ENCODE measurements at places on chromosomes 6 and 20.

GRCh38 chr20:9417665-9418064 lies 96.7 kb upstream of the LAMP5 start:
- DNase-seq = no peak

- no peak for DNase-seq
These were observed 11.7 kb downstream of the ACSS1 start for GRCh38 chr20:25046181-25046641.

GRCh38 chr20:40945754-40946450 lies 82.7 kb upstream of the TOP1 start:
- DNase-seq = no peak

GRCh38 chr20:40813029-40813431 lies 124.0 kb upstream of the MAFB start:
- DNase-seq = no peak

DNA sequence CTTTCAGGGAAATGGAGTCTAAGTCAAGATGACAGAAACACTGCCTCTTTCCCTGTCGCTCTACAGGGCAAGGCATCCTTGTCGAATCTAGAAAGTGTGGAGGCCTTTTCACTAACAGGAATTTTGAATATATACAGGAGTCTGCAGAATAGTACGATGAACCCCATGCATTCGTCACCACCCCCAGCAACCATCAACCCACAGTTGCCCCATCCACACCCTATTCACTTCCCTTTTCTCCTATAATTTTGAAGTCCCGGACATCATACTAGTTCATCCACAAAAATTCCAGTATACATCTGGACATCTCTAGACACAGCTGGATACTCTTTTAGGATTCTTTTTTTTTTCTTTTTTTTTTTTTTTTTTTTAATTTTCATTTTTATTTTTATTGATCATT lies 80.7 kb upstream of the RIN2 start:
- DNase-seq = no peak

GRCh38 chr6:27547157-27548075 lies 74.5 kb upstream of the ZNF184 start:
- DNase-seq = peak; percentile 8

GRCh38 chr6:107550241-107550840 lies 60.4 kb downstream of the SOBP start:
- DNase-seq = no peak

GRCh38 chr20:58342104-58342945 lies 32.8 kb downstream of the RAB22A start:
- no peak for DNase-seq

GRCh38 chr20:11207749-11208502 lies 534.1 kb upstream of the JAG1 start:
- DNase-seq = no peak

DNA sequence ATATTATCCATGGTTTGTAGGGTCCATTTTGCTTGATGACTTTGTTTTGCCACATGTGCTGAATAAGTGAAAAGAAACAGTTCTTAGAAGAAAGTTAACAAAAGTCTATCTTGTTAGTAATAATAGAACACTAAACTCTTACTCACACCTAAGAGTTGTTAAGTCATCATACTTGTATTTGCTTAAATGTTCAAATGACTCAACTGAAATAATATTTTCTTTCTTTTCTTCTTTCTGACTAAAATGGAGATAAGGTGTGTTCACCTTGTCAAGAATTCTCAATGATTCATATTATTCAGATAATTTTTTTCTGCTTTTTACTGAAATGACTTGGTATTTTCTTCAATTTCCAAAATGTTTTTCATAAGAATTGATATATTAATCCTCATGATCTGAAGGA lies 327.2 kb downstream of the HTR1B start:
- no peak for DNase-seq

GRCh38 chr6:85405853-85406198 lies 44.1 kb upstream of the NT5E start:
- DNase-seq = no peak

- no peak for DNase-seq
These were observed 9.9 kb downstream of the PFDN4 start for GRCh38 chr20:54217762-54218161.

DNA sequence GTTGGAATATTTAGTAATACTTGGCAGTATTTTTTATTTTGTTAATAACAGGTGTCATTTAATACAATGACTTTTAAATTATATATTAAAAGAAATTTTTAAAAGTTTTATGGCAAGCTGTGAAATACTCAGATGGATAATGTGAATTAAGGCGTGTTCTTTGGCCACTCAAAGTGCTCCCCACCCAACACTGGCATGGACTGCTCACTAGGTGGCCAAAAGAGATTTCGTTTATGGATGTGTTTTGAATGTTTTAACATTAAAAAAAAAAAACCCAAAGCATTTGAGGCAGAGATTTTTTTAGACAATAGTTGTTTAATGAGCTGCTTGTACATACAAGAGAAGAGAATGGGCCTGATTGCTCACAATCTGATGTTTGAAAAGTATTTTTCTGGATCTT lies 86.5 kb downstream of the QKI start:
- DNase-seq = no peak

GRCh38 chr6:15252195-15252594 lies 6.3 kb downstream of the JARID2 start:
- no peak for DNase-seq

GRCh38 chr6:53064726-53065265 lies 408 bp upstream of the FBXO9 start:
- DNase-seq = peak; percentile 96

GRCh38 chr20:35981969-35982368 lies 13.6 kb downstream of the CNBD2 start:
- no peak for DNase-seq

- DNase-seq = no peak
These were observed 5.2 kb upstream of the TP53RK start for GRCh38 chr20:46694484-46694883.

DNA sequence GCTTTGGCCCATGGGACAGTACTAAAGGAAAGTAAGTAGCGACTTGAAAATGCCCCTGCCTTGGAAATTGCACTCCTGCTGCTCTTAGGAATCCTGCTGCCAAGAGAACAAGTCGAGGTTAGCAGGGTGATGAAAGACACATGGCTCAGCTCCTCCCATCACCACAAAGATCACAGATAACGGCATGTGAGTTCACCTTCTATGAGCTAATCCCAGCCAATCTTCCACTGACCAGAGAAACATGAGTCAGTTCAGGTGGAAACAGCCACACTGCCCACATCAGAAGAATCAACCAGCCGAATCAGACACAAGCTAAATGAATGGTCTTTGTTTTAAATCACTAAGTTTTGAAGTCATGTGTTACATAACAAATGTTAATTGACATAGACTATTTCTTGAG lies 106.3 kb downstream of the PRKN start:
- no peak for DNase-seq

- DNase-seq = no peak
These were observed 12.6 kb upstream of the GNMT start for GRCh38 chr6:42947950-42948349.

DNA sequence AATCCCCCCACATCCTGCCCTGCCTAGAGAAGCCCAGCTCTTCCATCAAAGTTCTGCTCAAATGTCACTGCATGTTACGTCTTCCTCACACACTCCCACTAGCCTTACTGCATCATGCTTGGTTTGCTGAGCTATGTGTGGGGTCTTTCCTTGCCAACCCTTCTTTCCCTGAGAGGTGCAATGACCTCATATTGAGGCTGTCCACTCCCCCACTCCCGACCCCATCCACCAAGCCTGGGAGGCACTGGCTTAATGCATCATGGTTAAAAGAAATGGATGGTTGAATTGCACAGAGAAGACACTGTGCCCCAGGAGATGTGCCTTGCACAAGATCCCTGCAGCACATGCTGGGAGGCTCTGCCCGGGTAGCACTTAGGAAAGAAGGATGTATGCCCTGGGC lies 7.7 kb upstream of the IRF4 start:
- no peak for DNase-seq

DNA sequence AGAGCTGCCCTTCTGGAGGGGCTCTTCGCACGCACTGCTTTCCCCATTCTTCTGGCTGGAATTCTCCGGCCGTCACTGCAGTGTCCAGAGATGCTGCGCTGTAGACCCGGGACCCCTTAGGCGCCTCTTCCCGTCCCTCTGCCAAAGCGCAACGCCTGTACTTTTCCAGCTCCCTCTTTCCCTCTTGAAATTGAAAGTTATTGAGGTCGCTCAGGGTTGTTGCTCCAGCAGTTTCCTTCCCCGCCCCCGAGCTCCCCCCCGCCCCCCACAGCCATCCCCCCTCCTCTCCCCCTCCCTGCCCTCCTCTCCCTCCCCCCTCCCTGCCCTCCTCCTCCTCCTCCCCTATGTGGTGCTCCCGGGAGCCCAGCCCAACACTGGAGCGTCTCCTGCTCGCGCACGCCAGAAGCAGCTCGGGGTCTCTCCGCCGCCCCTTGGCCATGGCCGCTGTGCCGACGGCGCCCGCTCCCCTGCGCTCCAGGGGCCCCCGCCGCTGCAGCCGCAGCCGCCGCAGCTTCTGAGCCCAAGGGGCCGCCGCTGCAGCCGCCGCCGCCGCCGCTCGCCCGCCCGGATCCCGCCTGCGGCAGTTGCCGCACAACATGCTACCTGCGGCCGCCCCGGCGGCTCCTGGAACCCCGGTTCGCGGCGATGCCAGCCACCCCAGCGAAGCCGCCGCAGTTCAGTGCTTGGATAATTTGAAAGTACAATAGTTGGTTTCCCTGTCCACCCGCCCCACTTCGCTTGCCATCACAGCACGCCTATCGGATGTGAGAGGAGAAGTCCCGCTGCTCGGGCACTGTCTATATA lies at the start of gene RSPO3:
Gene RSPO3 (plus strand): TSS at position 374 of the 804 bp plus-strand sequence. CDS start 522 bp downstream, outside the sequence.
- DNase-seq = no peak

- no peak for DNase-seq
These were observed 3.3 kb upstream of the HMGN4 start for GRCh38 chr6:26534681-26535465.

GRCh38 chr20:59837623-59838394 lies 95.6 kb downstream of the SYCP2 start:
- DNase-seq = no peak

- DNase-seq = peak; percentile 58
These were observed 113.7 kb upstream of the DTNBP1 start for GRCh38 chr6:15776458-15776980.

DNA sequence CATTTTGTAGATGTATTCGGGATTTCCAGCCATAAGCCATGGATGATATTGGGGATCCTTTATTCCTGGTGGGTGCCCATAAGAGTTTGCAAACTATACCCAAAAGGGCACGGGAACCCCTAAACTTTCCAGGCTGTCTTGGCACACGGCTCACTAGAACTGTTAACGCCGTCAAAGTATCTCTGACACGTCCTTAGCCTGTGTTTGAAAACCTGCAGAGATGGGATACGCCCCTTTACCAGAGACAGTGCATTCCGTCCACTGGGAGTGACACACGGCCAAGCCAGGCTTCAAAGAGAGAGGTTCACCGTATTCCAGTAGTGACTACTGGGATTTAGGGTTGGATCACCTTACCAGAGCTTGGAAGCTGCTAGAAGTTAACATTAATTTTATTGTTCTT lies 95.0 kb downstream of the THBS2 start:
- no peak for DNase-seq

GRCh38 chr6:79416931-79417330 lies 120.3 kb downstream of the LCA5 start:
- no peak for DNase-seq

DNA sequence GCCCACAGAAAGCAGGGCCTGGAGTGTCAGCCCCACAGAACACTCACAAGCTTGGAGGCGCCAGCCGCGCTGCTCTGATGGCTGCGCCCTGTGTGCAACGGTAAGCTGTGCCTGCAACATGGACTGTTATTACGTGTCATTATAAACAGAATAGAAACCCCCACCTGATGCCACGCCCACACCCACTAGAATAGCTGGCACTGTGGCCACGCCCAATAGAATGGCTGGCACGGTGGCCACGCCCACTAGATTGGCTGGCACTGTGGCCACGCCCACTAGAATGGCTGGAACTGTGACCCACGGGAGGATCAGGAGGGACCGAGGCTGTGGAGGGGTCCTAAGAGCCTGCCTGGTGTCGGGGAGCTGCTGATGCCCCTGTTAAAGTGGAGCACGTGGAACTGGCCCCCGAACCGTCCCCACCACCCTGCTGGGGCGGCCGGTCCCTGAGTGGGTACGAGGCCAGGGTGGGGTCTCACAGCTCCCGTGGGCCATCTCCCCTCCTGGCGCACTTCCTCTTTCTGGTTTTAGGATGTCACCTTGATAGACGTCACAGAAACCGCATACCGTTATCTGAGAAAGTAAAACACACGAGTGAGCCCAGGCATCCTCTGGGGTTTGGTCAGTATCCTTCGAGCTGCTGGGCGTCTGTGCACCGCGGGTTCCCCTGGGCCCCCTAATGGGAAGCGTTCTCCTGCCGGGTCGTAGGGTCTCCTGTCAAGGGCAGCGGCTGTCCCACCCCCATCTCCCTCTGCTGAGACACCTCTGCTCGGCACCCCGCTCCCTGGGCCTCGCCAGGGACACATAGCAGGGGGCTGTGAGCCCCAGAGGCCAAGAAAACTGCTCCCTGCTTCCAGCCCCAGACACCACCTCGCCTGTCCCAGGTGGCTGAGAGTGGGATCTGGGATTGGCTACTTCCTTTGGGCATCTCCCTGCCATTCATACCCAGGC lies 25.4 kb downstream of the SLC17A9 start:
- peak; percentile 80 for DNase-seq

DNA sequence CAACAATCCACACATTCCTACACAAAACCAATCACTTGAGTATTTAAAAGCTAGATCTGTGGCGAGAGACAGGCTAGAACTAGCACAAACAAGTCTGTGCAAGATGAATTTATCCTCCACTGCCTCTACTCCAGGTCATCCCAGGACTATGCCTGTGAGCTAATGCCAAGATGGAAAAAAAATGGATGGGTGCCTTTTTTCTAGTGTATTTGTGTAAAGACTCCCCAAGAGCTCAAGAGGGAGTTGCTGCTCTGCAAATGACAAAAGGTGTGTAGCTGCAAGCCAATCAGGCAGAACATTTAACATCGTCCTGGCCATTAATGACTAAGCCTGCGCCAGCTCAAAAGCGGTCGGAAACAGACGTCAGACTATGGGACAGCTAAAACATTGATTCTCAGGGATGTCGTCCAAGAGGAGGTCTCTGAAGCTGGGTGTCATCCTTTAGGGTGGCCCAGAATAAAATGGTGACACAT lies 21.9 kb downstream of the ATXN1 start:
- no peak for DNase-seq

DNA sequence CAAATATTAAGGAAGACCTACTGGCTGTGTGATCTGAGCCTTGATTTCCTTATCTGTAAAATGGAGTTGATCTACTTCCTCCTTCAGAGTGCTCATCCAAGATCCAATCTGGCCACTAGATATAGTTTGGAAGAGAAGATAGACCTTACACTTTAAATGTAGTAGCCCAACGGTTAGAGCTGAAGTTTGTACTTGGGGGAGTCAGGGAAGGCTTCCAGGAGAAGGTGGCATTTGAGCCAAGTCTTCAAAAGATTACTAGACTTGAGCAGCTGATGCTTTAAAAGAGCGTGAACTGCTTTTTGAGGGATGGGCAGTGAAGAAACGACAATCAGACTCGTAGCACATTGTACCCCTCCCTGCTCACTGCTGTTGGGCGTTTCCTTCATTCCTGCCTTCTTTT lies 3.6 kb downstream of the LBP start:
- no peak for DNase-seq

GRCh38 chr20:37937686-37938085 lies 34.8 kb downstream of the VSTM2L start:
- DNase-seq = no peak

GRCh38 chr6:138662471-138662870 lies 111.1 kb upstream of the CCDC28A start:
- DNase-seq = no peak
